ENCODE measurements at places on chromosomes 12 and 14.
A peak's percentile ranks its signal among the peaks of the same experiment; 100 is the strongest.

DNA sequence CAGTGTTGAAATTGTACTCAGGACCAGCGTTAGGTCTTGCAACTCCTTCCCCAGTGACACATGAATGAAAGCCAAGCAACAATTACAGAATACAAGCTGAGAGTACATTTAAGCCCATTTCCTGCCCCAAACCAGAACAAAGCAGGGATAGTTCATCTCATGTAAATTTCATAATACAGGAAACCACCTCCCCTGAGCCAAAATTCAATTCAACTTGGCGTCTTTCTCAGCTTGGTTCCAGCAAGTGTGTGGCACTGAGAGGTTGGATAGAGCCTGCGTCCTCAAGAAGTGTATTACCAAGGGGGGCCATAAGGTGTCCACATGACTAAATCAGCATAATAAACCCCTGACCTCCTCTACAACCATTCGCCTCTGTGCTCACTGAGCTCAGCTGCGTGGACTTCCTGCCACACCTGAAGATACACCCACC lies 278.9 kb upstream of the CRY1 start:
- no peak for DNase-seq

DNA sequence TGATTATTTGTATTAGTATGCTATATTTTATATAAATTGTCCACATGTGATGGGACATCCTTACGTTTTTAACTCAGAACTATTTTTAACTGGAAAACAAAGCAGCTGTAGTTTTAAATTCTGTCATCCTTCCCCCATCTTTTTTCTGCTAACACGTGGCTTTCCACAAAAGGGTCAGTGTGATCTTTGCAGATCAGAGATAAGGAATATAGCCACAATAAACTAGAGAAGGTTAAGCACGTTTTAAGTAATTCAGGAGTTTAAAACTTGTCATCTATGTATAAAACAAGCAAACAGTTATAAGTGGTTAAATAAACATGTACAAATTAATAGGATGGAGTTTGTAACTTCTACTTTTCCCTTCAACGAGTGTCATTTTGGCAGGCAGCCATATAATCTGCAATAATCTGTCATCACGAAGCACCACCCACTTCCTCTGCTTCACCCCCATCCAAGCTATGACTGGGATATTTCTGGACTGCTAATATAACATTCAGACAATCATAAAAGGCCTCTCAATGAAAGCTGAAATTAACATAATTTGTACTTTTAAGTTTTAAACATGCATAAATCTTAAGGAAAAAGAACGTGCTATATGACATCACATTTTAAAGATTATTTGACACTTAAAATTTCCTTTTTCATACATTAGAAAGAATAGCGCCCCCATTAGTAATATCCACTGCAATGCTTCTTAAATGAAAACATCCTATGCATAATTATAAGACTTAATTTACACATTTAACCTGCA lies 15.3 kb downstream of the TAOK3 start:
- peak; percentile 74 for DNase-seq

DNA sequence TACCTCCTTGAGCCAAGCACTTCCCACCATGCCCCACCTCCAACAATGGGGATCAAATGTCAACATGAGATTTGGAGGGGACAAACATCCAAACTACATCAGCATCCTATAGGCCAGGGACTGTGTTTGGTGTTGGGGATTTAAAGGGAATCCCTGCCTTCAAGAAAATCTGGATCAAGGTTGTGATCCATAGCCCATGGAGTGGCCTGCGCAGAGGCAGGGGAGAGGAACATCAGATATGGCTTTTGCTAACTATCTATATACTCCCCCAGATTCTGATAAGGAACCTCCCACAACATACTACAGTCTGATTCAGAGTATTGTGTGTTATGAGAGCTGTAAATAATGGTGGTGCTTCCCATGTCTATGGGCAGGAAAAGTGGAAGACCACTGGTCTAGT lies 5.1 kb downstream of the KIF5A start:
- no peak for DNase-seq

DNA sequence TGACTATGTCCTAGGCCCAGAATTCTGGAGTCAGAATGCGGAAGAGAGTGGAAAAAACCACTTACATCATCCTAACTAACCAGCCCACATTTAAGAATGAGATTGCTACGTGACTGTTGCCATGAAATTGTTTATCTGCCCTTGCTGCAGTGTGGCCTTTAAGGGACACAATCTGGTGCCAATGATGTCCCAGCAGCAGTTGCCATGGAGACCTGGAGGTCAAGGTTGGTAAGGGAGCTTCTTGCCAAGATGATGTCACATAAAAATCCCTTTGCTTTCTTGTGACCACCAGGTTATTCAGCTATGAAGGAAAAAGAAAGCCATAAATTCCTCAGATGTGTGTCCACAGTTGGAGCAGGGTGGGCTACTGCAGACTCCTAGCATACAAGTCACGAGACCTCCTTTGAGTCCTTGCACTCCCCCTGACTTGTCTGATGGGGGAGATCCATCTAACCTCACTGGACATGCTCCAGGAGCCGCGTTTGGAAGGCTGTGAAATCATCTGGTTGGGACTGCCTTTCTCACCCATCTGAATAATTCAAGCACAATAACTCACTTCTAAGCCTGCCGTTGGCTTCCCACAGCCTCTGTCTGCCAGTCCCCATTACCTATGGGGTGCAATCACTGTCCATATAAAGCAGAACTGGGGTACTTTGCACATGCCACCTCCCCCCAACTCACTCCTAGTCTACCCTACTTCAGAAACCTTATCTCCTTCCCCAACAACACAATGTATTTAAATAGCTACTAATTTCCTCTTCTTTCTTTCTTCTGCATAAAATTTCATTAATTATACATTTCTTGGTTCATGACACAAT lies 165.6 kb downstream of the ZFP36L1 start:
- no peak for DNase-seq

DNA sequence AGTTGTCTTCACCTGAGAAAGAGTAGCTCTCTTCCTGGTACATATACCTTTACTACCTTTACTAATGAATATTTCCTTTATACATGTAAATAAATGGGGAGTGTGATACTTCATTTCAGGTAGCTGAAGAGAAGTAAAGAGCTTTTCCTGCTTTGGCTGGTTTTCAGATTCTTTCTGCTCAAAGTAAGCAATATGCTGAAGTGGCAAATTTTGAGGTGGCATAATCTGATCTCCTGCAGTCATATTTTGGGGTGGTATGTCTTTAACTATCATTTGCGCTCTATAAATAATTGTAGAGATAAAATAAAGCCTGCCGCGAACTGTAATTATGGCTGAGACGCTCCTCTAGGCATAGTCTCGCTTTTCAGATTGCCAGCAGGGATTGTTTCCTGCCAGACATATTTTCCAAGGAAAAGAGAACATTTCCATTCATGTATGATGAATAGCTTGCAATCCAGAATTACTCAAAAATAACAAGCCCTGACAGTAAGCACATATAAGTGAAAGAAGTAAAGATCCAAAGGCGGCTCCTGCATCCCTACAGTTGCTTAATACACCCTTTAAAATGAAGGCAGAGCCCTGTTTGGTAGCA lies 200.7 kb downstream of the C12orf50 start:
- peak; percentile 18 for DNase-seq

- DNase-seq = peak; percentile 70
These were observed 36.2 kb downstream of the TMEM120B start for GRCh38 chr12:121748571-121749265.

- DNase-seq = no peak
These were observed 1.7 kb upstream of the HOXC4 start for GRCh38 chr12:54051874-54052437.

GRCh38 chr12:75579552-75579951 lies 68.1 kb upstream of the KRR1 start:
- DNase-seq = no peak

GRCh38 chr12:108198043-108198442 lies 69.0 kb downstream of the WSCD2 start:
- no peak for DNase-seq

DNA sequence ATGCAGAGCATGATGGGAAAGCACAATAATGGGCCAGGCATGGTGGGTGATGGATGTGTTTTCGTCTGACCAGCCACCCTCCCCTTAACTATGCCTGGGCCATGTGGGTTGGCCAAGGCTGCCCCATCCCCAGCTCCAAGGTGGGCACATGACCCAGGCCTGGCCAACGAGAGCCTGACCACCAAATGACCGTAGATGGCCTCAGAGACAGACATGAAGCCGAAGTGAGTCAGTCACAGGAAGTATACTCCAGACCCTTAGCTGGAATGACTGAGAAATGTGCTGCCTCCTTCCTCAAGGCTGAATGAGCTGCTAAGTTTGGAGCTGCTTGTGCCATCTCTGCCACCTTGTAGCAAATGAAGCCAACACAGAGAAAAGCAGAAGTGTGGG lies 233.6 kb downstream of the BCL11B start:
- DNase-seq = peak; percentile 77

- no peak for DNase-seq
These were observed 7.3 kb downstream of the IFFO1 start for GRCh38 chr12:6548556-6548955.

DNA sequence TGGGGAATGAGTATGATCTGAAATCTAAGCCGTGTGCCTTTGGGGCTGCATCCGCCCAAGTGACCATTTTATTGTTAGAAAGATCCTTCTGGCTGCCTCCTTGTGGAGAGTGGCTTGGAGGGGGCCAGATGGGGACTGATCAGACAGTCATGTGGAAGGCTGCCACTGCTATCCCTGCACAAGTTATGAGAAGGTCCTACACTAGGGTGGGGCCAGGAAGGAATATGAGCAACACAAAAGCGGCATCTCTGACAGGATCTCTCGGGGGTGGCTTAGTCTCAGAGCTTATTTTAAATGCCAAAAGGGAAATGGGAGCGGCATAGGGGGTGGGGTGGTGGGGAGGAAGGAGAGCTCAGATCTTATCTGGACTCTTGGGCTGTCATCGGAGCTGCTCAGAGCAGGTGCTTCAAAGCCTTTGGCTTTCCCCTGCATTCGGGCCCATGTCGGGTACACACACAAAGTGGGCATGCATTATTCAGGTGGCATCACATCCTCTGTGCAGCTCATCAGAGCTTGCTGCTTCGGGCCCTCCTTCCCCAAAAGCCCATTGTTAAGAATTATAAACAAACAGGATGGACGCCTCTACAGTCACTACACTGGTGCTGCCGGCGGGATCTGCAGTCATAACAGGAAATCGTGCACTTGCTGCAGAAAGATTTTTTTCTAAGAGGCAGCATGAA lies 805.4 kb downstream of the VRK1 start:
- DNase-seq = no peak

GRCh38 chr12:278046-278445 lies 15.4 kb upstream of the SLC6A13 start:
- DNase-seq = no peak

DNA sequence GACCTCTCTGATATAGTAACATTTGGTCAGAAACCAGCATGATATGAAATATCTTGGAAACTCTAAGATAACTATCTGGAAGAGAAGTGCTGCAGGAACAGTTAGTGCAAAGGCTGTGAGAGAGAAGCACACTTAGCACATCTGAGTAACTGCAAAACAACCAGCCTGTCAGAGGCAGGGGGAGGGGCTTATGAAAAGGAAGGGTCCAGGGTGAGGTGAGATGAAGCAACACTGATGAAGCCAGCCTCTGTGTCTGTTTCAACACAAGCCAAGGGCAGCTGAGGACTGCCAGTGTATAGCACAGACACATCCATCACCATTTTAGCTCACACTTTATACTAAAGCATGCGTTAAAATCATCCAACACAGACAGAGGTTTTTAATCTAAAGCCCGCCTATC lies 37.4 kb upstream of the OVCH1 start:
- no peak for DNase-seq

DNA sequence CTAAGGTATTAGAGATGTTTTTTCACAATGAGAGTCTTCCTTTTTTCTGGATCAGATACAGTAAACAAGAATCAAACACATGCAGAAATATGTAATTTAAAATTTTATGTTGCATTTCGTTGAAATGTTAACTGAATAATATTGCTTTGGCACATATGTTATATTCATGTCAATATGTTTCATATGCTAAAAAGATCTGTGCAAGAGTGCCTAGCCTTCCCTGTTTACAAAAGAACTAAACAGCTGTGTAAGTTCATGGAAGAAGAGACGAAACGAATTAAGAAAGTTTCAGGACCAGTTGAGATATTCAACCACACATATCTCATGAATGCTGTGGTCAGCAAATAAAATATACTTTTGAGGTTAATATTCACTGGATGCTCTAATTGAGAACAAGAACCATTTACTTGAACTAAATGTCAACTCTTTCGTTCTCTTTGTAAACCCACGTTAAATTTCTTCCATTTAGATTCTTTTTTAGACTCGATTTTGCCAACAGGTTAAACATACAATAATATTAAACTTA lies 289.5 kb downstream of the FOXG1 start:
- no peak for DNase-seq

GRCh38 chr12:123390498-123391426 lies 6.8 kb downstream of the KMT5A start:
- no peak for DNase-seq

GRCh38 chr12:2924019-2924418 lies 33.3 kb downstream of the TULP3 start:
- no peak for DNase-seq

- peak; percentile 69 for DNase-seq
These were observed 97.9 kb downstream of the RERGL start for GRCh38 chr12:17992002-17992656.

DNA sequence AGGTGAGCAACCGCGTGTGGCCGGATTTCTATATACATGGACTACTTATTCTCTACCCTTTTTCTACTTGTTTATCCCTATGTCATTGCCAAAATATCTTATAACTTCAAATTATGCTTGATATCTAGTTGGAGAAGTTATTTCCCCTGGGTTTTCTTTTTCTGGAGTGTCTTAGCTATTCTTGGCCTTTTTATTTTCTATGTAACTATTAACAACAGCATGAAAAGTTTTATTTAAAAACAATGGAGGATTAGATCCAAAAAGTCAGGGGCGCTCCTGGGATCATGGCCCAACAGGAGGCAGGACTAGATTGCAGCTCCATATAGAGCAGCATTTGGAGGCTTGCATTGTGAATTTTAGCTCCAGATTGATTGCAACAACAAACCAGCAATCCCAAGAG lies 8.6 kb upstream of the STRAP start:
- no peak for DNase-seq

- DNase-seq = no peak
These were observed 147.5 kb upstream of the C14orf180 start for GRCh38 chr14:104431929-104432541.

GRCh38 chr12:113116875-113117274 lies 18.7 kb downstream of the RASAL1 start:
- DNase-seq = no peak

- DNase-seq = no peak
These were observed 160.3 kb upstream of the HIF1A start for GRCh38 chr14:61535032-61535431.

All from fibroblast of skin of scalp (primary cell).